ENCODE measurements at places on chromosomes 11 and 22.
A peak's percentile ranks its signal among the peaks of the same experiment; 100 is the strongest.

DNA sequence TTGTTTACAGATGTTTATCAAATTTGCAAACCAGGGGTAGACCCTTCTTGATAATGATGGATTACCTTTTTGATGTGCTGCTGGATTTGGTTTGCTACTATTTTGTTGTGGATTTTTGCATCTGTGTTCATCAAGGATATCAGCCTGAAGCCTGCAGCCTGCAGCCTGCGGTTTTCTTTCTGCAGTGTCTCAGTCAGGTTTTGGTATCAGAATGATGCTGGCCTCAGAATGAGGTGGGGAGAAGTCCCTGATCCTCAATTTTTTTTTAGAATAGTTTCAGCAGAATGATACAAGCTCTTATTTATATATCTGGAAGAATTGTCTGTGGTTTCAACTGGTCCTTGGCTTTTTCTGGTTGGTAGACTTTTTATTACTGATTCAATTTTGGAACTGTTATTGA lies 19.7 kb upstream of the RAB38 start:
- H3K4me3 ChIP-seq, result no peak overlapping the region
- no peak overlapping the region for H3K27ac ChIP-seq
- no peaks in the 10 kb centered on the region for H3K4me1 ChIP-seq
- no peaks in the 10 kb centered on the region for H3K27me3 ChIP-seq
- no peaks in the 10 kb centered on the region for H3K36me3 ChIP-seq

DNA sequence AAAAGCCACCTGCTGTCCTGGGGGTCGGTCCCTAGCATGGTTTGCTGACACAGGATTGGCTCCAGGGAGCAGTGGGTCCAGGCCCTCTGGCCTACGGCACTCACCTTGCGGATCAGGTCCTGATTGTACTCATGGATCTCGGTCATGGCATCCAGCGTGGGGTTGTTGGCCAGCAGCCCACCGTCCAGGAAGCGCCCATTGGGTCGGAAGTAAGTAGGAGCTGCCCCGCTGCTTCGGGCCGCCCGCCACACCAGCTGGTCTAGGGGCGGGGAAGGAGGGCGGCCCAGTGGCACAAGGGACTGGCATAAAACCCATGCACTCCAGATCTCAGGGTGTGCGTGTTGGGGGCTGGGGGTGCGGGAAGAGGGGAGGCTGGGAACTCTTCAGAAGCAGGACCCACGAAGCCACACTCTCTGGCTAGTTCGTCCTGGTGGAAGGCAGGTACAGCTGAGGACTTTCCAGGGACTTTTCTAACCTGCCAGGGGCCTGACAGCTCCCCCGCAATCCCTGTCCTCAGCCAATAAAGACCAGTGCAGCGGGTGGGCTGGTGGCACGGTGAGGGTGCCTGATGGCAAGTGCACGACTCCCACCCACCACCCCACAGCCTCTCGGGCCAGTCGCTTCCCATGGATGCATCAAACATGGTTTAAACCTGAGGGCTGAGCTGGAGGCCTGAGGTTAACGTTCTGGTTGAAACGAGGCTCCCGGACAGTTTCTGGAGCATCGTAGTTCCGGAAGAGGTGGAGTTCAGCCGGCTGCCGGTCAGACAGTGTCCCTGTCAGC lies 5.1 kb upstream of the BAIAP2L2 start:
- no peak overlapping the region for H3K27ac ChIP-seq
- no peak for DNase-seq
- H3K36me3 ChIP-seq, result peaks cover 3% of the 10 kb centered on the region

DNA sequence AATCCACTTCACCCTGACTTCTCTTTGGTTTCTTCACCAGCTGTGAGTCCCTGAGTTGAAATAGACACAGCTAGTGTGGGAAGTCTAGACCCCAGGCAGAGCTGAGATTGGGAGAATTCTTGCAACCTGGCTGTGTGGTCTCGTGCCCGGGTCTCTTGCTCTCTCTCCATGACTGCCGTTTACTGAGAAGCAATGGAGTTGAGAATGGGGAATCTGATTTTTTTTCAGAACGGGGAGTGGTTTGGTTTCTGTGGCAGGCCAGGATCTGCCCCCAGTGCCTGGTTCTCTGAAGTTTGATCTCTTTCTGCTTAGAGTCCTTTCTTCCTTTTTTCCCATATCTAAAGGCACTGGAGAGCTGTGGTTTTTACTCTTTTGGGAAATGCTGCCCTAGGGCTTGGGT lies 1.5 kb downstream of the SIDT2 start:
- DNase-seq, result no peak
- peak overlapping the region; percentile 90 for H3K4me3 ChIP-seq
- H3K4me1 ChIP-seq, result peaks cover 32% of the 10 kb centered on the region

- peak within 1 kb of the TSS; percentile 62 for H3K4me3 ChIP-seq
- H3K27me3 ChIP-seq, result no peaks in the 10 kb centered on the region
- no peaks in the 10 kb centered on the region for H3K36me3 ChIP-seq
- no peak within 1 kb of the TSS for H3K27ac ChIP-seq
Measured at GRCh38 chr11:93850594-93851018, at the start of gene VSTM5. TSS of gene VSTM5 (minus strand) at chr11:93850618. CDS start at chr11:93850502, 116 bp downstream.

DNA sequence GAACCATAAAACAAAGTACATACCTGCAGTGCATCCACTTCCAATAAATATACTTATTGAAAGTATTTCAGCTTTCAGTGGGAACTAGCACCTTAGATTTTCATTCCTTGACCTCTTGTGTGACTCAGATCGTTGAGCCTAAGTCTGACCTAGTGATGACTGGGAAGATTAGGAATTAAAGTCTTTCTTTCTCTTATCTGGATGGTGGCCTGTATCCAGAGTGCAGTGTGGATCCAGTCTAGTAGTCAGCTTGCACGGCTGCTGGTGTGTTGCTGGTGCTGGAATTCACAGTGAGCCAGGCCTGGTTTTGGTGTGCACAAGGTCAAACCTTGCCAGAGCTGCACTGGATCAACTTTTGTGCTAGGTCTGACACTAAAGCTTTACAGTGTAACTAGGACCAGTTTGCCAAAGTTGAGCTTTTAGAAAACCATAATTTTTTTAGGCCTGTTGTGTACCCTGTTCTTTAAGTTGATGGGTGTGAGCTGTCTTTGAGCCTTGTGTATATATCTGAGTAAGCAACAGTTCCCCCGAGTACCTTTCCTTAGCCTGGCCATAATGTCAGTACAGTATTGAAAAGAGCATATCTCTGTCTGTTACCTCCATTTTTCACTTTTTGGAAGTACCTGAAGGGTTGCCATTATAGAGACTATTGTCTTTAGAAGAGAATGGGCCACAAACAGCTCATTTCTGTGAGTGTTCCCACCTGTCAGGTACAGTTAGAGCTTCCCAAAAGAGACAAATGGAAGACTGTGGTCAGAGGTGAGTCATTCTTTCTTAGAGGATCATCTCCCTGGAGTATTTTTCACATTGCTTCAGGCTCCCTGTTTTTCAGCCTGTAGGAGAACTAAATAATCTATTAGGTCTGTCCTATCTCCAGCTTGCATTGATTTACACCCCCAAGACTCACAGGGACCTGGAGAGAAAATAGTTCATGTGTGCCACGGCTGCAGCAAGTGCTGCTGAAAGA lies 89.8 kb downstream of the ALX4 start:
- no peaks in the 10 kb centered on the region for H3K27me3 ChIP-seq
- no peaks in the 10 kb centered on the region for H3K36me3 ChIP-seq
- no peaks in the 10 kb centered on the region for H3K4me1 ChIP-seq
- no peak overlapping the region for H3K4me3 ChIP-seq
- no peak overlapping the region for H3K27ac ChIP-seq

- no peaks in the 10 kb centered on the region for H3K36me3 ChIP-seq
- peaks cover 21% of the 10 kb centered on the region for H3K4me1 ChIP-seq
- no peaks in the 10 kb centered on the region for H3K27me3 ChIP-seq
- no peak for DNase-seq
- peak overlapping the region; percentile 84 for H3K4me3 ChIP-seq
- H3K27ac ChIP-seq, result peak overlapping the region; percentile 100
Measured at GRCh38 chr11:130003717-130004001, 1.0 kb upstream of the PRDM10 start.

DNA sequence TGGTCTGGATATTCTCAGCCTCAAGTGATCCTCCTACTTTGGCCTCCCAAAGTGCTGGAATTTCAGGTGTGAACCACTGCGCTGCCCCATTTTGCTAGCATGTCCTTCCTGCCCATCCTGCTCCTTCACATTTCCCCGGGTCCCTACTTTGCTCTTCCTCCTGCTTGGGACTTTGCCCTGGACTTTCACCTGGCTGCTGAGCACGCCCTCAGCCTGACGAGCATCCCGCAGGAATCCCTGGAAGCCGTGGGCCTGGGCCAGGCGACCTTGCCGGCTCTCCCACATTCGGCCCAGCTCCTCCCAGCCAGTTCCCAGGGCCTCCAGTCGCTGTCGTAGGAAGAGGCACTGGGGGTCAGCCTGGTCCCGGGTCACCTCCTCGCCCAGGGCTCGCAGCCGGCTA lies 22.6 kb upstream of the RBM4B start:
- H3K36me3 ChIP-seq, result no peaks in the 10 kb centered on the region
- H3K27me3 ChIP-seq, result no peaks in the 10 kb centered on the region
- no peaks in the 10 kb centered on the region for H3K4me1 ChIP-seq
- H3K4me3 ChIP-seq, result no peak overlapping the region
- DNase-seq, result no peak

DNA sequence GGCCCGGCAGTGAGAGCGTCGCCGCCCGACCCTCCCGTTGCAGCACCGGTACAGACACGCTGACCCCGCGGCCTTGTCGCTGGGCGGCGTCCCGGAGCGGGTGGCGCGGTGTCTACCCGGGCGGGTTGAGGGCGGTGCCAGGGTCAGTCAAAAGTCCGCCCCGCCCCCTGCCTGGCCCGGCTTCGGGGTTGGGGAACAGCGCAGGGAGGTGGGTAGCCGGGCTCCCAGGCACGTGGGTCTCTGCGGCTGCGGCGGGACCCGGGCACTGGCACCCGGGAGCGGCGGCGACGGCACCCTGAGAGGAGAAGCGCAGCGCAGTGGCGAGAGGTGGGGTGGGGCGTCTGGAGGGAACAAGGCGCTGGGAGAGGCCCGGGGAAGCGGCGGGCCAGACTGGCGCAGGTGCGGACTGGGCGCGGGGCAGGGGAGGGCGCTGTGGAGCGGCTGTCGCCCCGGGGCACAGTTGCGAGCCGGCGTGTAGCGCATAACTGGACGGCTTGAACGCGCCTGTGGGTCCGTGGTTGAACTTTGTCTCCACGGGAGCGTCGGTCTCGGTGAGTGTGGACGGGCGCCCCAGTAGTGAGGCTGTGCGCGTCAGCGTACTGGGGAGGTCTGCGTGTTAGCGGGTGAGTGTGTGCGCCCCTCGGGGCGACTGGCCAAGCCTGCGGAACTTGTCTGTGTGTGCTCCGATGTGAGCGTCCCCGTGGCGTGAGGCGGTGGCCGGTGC lies at the start of gene P2RY2:
Gene P2RY2 (plus strand): TSS at position 176 of the 724 bp plus-strand sequence. CDS start 15,879 bp downstream, outside the sequence.
- H3K4me3 ChIP-seq, result peak within 1 kb of the TSS; percentile 82
- H3K27ac ChIP-seq, result peak within 1 kb of the TSS; percentile 95

DNA sequence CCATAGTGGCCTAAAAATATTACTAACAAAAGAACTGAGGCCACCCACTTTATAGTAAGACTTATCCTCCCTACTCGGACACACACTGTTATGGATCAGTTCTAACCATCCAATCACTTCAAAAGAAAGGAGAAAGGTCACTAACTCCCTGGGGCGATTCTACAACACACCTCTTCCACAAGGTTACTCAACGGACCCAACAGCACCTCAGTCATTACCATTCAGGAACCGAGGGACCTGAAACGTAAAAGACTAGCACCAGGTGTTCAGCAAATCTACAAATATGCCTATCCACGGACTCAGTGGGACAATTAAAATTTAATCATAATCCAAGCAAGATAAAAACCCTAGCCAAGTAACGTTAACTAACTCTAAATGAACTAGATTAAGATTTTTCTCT lies 1.6 kb downstream of the HNRNPUL2 start:
- peak overlapping the region; percentile 98 for H3K27ac ChIP-seq
- H3K4me3 ChIP-seq, result peak overlapping the region; percentile 76
- no peak for DNase-seq
- no peaks in the 10 kb centered on the region for H3K27me3 ChIP-seq
- peaks cover 8% of the 10 kb centered on the region for H3K36me3 ChIP-seq
- H3K4me1 ChIP-seq, result peaks cover 36% of the 10 kb centered on the region

GRCh38 chr11:68993546-68993945 lies 12.8 kb upstream of the MRGPRD start:
- no peak for DNase-seq
- no peak overlapping the region for H3K4me3 ChIP-seq
- H3K27me3 ChIP-seq, result peaks cover 6% of the 10 kb centered on the region
- no peak overlapping the region for H3K27ac ChIP-seq
- no peaks in the 10 kb centered on the region for H3K36me3 ChIP-seq

- no peak overlapping the region for H3K27ac ChIP-seq
- no peaks in the 10 kb centered on the region for H3K27me3 ChIP-seq
- no peak overlapping the region for H3K4me3 ChIP-seq
- H3K4me1 ChIP-seq, result peaks cover 8% of the 10 kb centered on the region
Measured at GRCh38 chr11:113977071-113977490, 2.2 kb downstream of the HTR3A start.

- H3K36me3 ChIP-seq, result no peaks in the 10 kb centered on the region
- H3K27me3 ChIP-seq, result no peaks in the 10 kb centered on the region
- H3K4me1 ChIP-seq, result no peaks in the 10 kb centered on the region
- no peak overlapping the region for H3K4me3 ChIP-seq
- no peak for DNase-seq
Measured at GRCh38 chr11:132349811-132350733, 979.7 kb downstream of the NTM start.

- no peak for DNase-seq
- peaks cover 42% of the 10 kb centered on the region for H3K4me1 ChIP-seq
- H3K27me3 ChIP-seq, result no peaks in the 10 kb centered on the region
- no peak overlapping the region for H3K27ac ChIP-seq
- no peak overlapping the region for H3K4me3 ChIP-seq
Measured at GRCh38 chr11:74023276-74023675, 14.4 kb upstream of the UCP3 start.

DNA sequence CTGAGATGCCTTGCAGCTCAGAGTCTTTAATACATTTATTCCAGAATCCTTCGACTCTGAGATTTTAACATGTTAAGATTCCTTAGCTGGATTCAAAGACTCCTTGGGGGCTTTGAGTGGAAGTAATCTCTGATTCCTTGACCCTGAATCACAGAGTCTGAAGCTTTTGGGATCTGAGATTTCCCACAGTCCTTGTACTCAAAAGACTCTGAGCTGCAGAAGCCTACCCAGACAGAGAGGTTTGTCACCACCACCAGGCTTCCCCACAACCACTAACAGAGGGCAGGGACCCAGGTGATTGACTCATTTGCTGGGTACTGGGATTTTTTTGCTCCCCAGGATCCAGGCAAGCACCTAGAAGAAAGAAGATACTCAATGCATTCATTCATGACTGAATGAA lies 1.4 kb upstream of the SERPINH1 start:
- peaks cover 45% of the 10 kb centered on the region for H3K4me1 ChIP-seq
- no peak overlapping the region for H3K4me3 ChIP-seq
- no peaks in the 10 kb centered on the region for H3K27me3 ChIP-seq
- H3K36me3 ChIP-seq, result no peaks in the 10 kb centered on the region
- H3K27ac ChIP-seq, result peak overlapping the region; percentile 71

- no peak overlapping the region for H3K4me3 ChIP-seq
- peaks cover 10% of the 10 kb centered on the region for H3K4me1 ChIP-seq
- no peaks in the 10 kb centered on the region for H3K27me3 ChIP-seq
- DNase-seq, result no peak
Measured at GRCh38 chr11:64967375-64967774, 4.5 kb downstream of the MAJIN start.

- no peak overlapping the region for H3K27ac ChIP-seq
- H3K4me1 ChIP-seq, result peaks cover 24% of the 10 kb centered on the region
- no peaks in the 10 kb centered on the region for H3K36me3 ChIP-seq
- no peak overlapping the region for H3K4me3 ChIP-seq
Measured at GRCh38 chr11:69440876-69441275, 40.6 kb upstream of the LINC01488 start.

All from psoas muscle (tissue), 8 donors.